ENCODE measurements at places on chromosomes 7 and 10.

DNA sequence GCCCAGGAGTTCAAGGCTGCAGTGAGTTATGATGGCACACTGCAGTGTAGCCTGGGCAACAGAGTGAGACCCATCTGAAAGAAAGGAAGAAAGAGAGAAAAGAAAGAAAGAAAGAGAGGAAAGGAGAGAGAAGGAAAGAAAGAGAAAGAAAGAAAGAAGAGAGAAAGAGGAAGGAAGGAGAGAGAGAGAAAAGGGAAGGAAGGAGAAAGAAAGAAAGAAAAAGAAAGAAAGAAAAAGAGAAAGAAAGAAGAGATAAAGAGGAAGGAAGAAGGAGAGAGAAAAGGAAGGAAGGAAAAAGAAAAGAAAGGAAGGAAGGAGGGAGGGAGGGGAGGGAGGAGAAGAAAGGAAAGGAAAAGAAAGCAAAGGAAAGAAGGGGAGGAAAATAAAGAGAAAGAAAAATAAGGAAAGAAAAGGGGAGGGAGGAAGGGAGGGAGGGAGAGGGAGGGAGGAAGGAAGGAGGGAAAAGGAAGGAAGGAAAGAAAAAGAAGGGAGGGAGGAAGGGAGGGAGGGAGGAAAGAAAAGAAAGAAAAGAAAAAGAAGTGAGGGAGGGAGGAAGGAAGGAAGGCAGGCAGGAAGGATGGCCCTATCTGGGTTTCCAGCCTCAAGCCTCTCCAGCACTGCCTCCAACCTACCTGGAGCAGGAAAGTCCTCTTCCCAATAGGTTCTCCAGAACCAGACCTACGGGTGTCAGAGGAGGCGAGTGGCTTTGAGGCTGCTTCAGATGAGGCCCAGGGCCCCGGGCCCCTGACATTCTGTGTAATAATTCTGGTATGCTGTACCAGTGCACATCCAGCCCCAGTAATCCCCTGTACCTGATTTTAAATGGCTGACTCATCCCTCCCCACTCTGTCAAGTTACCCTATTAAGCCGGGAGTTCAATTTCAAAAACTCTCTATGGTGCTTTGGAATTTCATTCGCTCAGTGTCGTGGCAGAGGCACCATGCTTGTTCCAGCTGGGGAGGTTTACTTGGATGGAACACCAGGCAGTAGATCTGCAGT lies 6.8 kb upstream of the PARD3 start:
- DNase-seq: peak; percentile 34

DNA sequence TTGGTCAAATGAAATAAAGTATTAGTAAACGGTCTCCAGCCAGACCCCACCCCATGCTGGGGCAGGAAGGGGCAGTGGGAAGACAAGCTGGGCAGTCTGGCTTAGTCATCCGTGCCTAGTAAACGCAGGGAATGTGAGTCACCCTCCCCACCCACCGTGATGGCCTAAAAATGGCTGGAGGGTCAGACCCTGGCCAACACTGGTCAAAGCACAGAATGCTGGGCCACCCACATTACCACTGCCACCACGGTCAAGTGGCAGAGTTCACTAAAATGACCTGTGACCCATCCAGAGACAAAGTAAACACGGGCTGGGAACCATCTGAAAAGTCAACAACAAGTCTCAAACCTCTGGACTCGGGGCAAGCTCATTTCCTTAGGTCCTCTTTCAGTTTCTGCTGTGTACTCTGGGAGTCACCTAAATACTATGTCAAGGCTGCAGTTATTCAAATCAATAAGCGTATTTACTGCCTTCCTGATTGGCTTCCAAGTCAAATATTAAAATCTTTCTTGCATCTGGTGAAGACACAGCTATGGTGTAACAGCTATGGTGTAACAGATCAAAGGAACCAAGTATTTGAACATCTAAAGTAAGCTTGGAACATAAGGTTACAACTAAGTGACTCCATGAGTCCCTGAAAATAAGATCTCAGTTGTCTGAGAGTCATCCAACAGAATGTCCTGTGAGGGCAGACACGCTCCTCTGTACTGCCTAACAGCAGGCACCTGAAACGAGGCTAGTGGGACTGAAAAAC lies 3.0 kb downstream of the ZFAND2A start:
- peak; percentile 38 for DNase-seq

DNA sequence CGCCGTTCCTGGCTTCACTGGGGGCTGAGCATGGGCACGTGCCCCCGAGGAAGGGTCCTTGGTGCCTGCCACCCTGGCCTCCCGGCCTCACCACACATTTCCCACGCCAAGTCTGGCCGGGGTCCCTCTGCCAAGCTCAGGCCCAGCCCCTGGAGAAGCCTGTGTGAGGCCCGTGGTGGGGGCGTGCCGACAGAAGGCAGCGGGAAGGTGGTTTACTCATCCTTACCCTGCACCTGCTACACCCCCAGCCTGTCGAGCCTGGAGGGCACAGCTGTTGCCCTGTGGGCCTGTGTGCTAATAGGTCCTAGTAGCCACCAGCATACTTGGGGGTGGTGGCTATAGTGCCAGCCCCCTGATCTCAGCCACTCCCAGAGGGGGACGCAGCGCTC lies 46.7 kb downstream of the NKX6-2 start:
- no peak for DNase-seq

- no peak for DNase-seq
These were observed 61.8 kb upstream of the DNAJB6 start for GRCh38 chr7:157274991-157275427.

DNA sequence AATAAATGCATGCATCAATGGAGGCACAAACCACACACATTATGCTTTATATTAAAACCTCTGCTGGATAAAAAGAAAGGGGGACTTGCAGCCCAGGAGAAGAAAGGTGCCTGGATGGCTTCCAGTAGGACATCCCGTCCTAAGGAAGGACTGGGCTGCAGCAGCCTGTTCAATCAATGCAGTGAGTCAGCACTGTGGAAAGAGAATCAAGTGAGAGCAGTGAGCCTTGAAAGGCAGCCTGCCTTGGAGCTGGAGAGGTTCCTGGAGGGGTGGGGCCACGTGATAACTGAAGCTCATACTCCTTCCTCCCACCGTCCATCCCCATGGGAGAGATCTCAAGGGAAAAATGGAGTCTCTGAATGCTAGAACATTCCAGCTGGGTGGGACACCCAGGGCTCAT lies 501.2 kb downstream of the ADRA2A start:
- no peak for DNase-seq

DNA sequence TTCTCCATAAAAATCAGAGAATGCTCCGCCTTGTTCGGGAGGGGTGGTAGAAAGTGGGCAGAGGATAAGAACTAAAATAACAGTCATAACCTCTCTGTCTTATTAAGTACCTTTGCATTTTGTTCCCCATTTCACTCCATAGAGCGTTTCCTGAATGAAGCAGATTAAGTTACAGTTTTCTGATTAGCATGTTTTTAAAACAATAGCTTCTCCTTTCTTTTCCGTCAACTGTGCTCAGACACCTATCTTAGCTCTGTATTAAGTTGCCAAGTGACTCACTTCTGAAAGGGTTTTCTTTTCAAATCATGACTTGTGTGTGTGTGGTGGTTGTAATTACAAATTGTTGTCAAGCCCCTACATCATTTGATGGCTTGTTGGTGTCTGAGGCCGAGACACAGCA lies 1.4 kb downstream of the HABP2 start:
- DNase-seq: no peak
